ENCODE measurements at places on chromosomes 7 and 10.

- DNase-seq = no peak
Measured at GRCh38 chr7:5597772-5598171, 174.1 kb upstream of the TNRC18 start.

DNA sequence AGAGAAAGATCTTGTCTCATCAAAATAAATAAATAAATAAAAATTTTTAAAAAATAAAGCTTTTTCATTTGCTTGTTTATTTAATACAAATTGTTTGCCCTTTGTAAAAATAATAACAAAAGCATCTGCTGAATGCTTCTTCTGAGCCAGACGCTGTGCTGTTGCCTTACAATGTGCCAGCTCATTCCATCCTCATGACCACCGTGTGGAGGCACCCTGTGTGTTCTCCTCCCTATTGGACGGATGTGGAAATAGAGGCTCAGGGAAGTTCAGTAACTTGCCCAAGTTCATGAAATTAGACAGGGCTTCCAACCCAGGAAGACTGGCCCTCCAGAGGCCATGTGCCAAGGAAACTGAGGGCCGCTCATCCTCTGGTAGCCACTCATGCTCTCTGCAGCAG is 120.6 kb downstream of the SH3PXD2A start:
- DNase-seq = no peak

- DNase-seq = no peak
Measured at GRCh38 chr7:150406567-150407421, 27.7 kb downstream of the ZNF775 start.

DNA sequence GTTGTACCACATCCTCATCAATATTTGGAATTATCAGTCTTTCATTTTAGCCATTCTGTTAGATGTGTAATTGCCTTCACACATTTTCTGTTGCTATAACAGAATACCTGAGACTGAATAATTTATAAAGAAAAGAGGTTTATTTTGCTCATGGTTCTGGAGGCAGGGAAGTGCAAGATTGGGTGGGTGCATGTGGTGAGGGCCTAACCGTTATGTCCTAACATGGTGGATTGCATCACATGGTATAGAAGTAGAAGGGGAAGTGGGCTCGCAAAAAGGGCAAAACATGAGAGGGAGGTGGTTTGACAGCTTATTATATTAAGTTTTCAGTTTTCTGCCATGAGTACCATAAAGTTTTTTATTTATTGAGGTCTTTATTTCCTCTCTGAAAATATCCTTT is 452.0 kb downstream of the ARL4A start:
- no peak for DNase-seq

DNA sequence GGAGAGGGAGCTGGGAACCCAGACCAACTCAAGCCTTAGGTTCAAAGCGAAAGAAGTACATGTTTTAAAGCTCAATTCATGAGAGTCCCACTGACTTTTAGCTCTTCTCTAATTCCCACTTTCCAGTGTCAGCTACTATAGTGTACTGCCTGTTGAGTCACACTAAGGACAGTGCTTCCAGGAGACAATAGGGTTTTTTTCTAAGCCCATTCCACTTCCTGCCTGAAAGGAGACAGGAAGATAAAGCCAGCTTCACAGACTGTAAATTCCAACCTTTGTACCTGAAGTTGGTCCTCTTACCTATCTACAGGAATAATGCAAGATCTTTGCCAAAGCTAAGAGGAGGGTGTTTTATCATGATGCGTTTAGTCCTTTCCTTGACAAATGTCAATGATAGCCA is 4.4 kb downstream of the MSRB2 start:
- no peak for DNase-seq

DNA sequence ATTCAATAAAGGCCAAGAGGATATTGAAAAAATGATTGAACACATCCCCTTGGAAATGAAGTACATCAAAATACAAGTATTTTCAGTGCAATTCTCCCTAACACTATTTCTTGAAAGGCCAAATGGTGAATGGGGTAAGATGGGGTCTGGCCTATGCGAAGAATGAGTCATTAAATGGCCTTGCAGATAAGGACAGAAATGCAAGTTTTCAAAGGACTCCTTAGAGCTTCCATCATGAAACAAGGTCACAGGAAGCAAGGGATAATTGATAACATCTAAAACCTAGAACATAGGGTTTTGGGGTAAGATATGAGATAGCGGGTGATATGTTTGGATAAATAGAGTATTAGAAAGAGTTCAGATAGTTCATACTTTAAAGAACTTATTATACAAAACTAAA is 109.3 kb upstream of the ABCB5 start:
- DNase-seq = no peak

DNA sequence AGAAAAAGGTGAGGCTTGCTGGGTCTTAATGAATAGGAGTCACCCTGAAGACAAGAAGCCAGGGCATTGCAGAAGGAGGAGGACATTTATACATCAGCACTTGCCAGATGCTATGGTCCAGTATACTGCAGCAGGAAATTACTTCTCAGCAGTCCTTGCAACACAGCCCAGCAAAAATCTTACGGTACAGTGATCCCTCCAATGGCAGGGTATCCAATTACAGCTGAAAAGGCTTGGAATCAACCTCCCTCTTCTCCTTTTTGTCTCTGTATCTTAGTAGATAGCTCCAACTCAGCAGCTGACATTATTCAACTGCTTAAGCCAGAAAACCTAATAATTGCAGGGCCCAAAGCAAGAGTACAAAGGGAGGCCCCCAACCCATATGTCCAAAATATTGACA is 128.3 kb upstream of the COBL start:
- no peak for DNase-seq

- DNase-seq = no peak
Measured at GRCh38 chr10:88385601-88386203, 197.4 kb downstream of the RNLS start.

GRCh38 chr10:115802911-115803310 is 470.1 kb downstream of the GFRA1 start:
- DNase-seq = no peak

GRCh38 chr10:124512040-124512428 is 50.4 kb downstream of the LHPP start:
- DNase-seq = no peak

- DNase-seq = no peak
Measured at GRCh38 chr10:26475386-26475785, 37.2 kb downstream of the APBB1IP start.

DNA sequence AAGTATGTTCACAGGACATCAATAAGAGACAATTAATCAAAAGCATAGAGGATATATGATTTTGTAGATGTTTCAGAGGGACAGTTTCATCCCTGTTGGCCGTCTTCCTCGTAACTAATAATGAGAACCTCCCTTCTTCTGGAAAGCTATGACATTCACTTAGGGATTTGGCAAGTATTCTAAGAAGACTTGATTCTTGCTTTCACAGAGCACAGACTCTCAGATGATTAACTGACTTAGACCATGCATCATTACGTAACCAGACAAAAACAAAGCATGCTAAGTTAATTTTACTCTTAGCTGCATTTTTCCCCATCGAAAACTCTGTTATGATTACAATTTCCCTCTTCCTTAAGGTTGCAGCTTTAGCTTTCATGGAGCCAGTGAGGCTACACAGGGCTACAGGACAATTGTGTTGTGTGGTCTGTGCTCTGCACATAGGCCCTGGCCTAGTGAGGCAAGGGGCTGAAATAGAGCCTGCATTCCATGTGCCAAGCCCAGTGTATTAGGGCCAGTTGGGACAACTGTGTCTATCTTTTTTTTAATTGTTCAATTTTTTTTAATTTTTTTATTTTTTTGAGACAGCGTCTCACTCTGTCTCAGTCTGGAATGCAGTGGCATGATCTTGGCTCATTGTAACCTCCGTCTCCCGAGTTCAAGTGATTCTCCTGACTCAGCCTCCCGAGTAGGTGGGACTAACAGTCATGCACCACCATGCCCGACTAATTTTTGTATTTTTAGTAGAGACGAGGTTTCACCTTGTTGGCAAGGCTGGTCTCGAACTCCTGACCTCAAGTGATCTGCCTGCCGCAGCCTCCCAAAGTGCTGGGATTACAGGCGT is 105.3 kb downstream of the PLXDC2 start:
- no peak for DNase-seq

DNA sequence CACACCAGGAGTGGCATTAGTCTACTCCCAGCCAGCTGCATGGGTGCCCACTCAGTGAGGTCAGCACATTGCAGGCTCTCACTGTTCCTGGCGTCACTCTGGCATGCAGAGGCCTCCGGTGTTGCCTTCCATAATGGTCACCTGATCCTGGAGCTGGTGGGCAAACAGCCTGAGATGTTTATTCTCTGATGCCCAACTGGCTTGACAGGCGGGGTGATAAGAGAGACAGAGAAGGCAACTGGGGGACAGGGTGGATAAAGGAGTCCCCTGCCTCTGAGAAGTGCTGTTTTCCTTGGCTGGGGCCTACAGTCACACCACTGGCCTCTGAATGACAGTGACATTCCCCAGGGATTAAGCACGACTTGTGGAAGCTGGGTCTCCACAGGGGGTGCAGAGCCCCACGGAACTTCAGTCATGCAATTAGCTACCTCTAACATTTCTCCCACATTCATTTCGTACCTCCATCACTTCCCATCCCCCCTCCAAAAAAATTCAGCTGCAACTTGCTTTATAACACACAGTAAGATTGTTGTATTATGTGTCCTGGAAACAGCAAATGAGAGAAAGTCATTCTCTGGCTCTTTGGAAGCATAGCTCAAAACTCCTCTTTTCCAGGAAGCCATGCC is 7.1 kb upstream of the RBM20 start:
- DNase-seq = no peak

GRCh38 chr7:18354108-18355085 is 141.2 kb upstream of the HDAC9 start:
- no peak for DNase-seq

GRCh38 chr7:13259930-13260329 is 572.5 kb downstream of the ARL4A start:
- no peak for DNase-seq

GRCh38 chr7:157508477-157508881 is 171.7 kb downstream of the DNAJB6 start:
- DNase-seq = no peak

- DNase-seq = no peak
Measured at GRCh38 chr10:18437486-18437885, 213.9 kb downstream of the NSUN6 start.

- DNase-seq = no peak
Measured at GRCh38 chr10:79342811-79343561, 4.3 kb upstream of the PPIF start.

- no peak for DNase-seq
Measured at GRCh38 chr10:26755443-26755903, 58.0 kb downstream of the PDSS1 start.

GRCh38 chr10:27660711-27661110 is 84.9 kb downstream of the MKX start:
- no peak for DNase-seq

GRCh38 chr7:30187513-30187912 is 52.7 kb downstream of the MTURN start:
- no peak for DNase-seq

GRCh38 chr10:105024184-105024583 is 383.1 kb downstream of the SORCS3 start:
- DNase-seq = no peak
